ENCODE measurements at places on chromosomes 16 and 17.

DNA sequence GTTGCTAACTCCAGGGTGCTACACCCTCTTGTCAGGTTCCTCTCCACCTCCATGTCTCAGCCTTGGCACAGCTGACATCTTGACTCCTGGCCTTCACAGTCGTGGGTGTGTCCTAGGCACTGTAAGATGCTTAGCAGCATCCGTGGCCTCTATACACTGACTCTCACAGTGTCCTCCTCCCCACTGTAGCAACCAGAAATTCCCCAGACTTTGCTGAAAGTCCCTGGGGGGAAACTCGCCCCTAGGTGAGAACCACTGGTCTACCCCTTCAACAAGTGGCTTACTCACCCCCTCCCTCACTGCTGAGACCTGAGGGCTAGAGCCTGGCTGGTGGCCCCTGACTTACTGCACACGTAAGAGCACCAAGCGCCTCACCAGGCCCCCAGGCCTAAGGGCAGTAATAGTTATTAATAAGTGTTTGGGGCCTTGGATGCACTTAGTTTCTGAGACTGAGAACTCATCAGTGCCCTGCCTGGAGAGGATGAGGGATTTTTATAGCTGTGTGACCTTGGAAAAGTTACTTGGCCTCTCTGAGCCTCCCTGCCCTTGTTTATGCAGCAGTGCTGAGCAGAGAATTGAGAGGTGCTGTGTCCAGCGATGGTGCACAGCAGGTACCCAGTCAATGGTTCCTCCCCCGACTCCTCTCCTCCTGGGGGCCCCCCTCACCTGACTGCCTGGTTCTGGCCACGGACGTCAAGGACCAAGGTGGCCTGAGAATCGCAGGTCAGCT is 67.1 kb downstream of the RMI2 start:
- DNase-seq = no peak

DNA sequence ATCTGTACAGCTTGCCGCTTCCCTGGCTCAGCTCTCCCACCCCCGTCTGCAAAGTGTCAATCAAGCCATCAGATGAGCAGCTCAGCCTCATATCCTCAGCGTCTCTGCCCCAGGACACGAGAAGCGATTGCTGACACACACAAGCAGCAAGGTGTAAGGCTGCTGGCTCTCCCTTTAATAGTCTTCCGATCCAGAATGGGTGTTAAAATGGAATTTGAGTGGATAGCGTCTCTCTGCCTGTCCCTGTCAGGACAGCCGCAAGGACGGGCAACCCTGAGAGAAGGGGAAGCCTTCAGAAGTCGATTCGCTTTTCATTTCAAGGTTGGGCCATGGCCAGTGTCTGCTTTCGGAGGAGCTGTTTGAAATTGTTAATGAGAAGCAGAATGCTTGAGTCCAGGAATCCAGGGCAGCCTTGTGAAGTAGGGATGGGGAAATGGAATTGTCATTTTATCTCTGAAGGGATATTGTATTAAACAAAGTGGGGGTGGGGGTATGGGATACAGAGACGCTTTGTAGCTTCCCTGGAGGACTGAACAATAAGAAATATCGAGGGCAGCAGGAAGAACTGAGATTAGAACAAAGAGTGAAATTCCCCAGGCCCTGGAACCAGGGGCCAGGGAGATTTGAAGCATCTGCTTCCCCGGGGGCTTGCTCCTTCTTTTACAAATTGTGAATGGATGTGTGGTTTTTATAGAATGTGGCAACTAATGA is 4.7 kb upstream of the PIPOX start:
- no peak for DNase-seq

GRCh38 chr16:85314512-85314971 is 202.3 kb upstream of the CIBAR2 start:
- DNase-seq = no peak

- DNase-seq = no peak
Observed at GRCh38 chr16:19835968-19836421, 48.7 kb downstream of the GPRC5B start.

DNA sequence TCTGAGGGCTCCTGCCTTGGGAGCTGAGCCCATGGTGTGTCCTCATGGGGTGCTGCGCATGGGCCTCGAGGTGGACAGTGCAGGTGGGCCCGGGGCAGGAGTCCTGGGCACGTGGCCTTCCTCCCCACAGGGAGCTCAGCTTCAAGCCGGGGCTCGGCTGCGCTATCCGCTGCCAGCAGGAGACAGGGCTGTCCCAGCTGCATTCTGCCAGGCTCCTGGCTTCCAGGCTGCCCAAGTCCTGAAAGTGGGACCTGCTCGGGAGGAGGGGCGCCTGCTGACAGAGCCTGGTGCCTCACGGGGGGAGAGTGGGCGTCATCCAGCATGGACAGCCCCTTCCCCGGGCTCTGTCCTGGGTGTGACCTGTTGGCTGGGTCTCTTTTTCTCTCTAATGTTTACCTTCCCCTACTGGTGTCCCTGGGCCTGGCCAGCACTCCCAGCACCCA is 7.1 kb downstream of the TRAF7 start:
- no peak for DNase-seq

- no peak for DNase-seq
Observed at GRCh38 chr16:27406511-27407128, 4.6 kb downstream of the IL21R start.

GRCh38 chr16:84742641-84743092 is 42.9 kb downstream of the USP10 start:
- DNase-seq = no peak

- DNase-seq = no peak
Observed at GRCh38 chr16:49332589-49333258, 40.9 kb upstream of the C16orf78 start.

GRCh38 chr16:69108064-69108904 is 2.8 kb downstream of the HAS3 start:
- DNase-seq = no peak

- no peak for DNase-seq
Observed at GRCh38 chr16:5393070-5393469, 295.5 kb upstream of the EEF2KMT start.

DNA sequence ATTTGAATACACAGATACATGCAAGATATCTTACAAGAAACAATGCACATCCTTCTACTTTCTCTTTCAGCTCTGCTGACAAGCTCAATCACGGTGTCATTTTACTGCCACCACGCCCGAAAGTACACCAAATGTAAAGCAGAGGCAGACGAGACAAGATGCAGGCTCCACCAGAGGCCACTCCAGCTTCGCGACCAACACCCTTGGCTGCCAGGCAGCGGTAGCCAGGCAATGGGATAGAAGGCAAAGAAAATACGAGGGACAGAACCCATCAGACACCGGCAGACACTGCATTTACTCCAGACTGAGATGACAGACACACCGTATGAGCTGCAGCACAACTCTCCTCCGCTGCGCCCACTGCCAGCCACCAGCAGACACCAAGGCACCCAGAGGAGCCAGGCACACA is 41.0 kb downstream of the USP22 start:
- no peak for DNase-seq

DNA sequence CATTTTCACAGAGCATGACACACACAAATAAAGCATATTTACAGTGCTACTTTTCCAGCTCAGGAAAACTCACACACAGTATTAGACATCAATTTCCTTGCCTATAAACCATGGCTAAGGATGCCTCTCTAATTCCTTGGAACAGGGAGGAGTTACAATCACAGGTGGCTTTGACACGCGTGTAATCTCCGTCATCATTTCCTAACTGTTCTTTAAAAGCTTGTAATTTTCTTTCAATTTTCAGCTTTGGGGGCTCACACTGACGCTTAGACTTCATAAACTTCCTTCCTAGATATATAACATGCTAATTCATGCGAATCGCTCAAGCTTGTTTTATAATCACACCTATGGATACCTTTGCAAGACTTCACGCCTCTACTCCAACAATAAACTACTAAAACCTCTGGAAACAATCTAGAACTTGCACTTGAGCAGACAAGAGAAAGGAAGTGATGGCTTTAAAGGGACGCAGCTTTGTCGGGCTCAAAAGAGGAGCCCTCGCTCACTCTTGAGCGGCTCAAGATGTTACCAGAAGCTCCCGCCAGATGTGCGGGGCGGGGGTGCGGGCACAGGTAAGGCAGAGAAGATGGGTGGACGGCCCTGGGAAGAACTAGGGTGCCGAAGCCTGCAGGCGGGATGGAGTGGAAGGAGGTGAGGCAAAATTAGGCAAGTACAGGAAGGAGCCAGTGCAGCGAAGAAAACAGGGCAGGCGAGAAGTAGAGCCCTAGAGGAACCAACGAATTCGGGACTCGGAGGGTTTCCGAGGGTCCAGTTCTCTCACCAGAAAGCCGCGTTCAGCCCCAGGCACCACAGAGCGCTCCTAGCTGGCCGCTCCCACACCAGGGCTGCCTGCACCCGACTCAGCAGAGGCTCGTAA is 631 bp downstream of the RETREG3 start:
- DNase-seq = no peak

DNA sequence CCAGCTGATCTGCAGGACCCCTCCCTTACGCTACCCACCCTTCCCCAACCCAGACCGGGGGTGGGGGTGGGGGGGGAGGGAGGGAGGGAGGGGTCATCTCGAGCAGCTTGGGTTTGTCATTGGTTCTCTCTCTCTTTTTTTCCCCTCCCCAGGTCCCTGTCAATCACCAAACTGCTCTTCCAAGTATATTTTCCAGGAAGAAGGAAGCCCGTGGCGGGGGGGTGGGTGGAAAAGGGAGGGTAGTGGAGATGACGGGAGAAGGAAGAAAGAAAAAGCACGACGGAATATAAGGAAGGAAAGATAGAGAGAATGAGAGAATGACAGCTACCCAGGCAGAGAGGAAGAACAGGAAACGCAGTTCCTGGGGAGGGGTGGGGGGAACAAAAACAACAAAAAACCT is 17.9 kb downstream of the SALL1 start:
- no peak for DNase-seq

GRCh38 chr17:72997559-72997958 is 94.9 kb downstream of the SLC39A11 start:
- no peak for DNase-seq
